ENCODE measurements at places on chromosomes 4 and X. TPM values are rescaled to one million over a fixed set of nuclear protein-coding genes. Genes with fewer than 3 reads are reported as not detected.

DNA sequence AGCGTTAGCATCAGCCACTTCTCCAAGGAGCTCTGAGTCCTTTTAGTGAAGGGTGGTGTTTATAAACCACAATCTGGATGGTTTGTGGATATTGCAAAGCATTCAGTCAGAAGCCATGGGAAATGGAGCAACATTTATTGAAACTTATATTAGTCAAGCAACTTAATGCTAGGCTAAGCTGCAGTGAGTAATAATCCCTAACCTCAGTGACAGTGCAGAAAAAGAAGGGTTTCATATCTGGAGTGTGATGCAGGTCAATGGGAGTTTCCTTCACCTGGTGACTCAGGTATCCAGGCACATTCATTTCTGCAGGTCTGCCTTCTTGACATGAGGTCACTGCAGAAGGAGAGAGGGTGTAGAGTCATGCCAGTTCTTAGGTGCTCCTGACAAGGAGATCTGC is 10.4 kb upstream of the DRD5 start:
- H3K4me3 ChIP-seq = no peak overlapping the region
- H3K4me1 ChIP-seq = no peaks in the 10 kb centered on the region
- DNase-seq = no peak
- no peak overlapping the region for H3K27ac ChIP-seq
- no peaks in the 10 kb centered on the region for H3K36me3 ChIP-seq
- no peaks in the 10 kb centered on the region for H3K27me3 ChIP-seq

DNA sequence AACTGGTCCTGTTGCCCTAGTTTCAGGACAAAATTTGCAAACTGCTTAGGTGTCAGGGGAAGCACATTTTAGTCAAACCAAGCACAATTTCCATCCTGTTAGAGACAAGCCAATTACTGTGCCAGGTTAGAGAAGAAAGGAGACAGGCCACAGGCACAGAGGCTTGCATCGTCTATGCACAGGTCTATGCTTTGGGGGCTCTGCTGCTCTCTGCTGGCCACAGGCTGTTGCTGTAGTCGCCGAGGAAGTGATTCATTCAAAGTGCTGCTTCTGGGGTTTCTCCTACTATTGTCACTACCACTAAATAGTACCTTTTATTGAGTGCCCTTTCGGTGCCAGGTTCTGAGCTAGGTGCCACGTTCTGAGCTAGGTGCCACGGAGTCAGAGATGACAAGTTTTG is 45.5 kb downstream of the VGLL1 start:
- peaks cover 4% of the 10 kb centered on the region for H3K27me3 ChIP-seq
- no peaks in the 10 kb centered on the region for H3K4me1 ChIP-seq
- peak; percentile 32 for DNase-seq
- H3K36me3 ChIP-seq = no peaks in the 10 kb centered on the region
- no peak overlapping the region for H3K27ac ChIP-seq

GRCh38 chr4:176780995-176781738 is 11.6 kb downstream of the VEGFC start:
- H3K27me3 ChIP-seq = no peaks in the 10 kb centered on the region
- no peak overlapping the region for H3K4me3 ChIP-seq
- peaks cover 14% of the 10 kb centered on the region for H3K4me1 ChIP-seq

DNA sequence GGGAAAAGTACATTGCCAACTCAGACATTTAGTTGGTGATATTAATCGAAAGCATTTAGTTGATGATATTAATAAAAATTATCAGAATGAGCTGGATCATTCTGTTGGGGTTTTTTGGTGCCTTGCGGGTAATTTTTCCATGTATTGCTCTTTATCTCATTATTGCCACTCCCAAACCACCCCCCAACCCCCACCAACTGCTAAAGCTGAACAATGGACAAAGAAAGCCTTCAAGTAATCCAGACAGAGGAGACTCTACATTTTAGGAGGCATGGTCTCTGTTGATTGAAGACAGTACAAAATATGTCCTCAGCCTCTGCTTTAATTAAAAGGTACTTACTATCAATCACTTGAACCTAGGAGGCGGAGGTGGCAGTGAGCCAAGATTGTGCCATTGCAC is 22.5 kb downstream of the PDK3 start:
- H3K27me3 ChIP-seq = no peaks in the 10 kb centered on the region
- H3K4me1 ChIP-seq = no peaks in the 10 kb centered on the region
- H3K27ac ChIP-seq = no peak overlapping the region
- H3K36me3 ChIP-seq = no peaks in the 10 kb centered on the region
- no peak for DNase-seq
- H3K4me3 ChIP-seq = no peak overlapping the region

DNA sequence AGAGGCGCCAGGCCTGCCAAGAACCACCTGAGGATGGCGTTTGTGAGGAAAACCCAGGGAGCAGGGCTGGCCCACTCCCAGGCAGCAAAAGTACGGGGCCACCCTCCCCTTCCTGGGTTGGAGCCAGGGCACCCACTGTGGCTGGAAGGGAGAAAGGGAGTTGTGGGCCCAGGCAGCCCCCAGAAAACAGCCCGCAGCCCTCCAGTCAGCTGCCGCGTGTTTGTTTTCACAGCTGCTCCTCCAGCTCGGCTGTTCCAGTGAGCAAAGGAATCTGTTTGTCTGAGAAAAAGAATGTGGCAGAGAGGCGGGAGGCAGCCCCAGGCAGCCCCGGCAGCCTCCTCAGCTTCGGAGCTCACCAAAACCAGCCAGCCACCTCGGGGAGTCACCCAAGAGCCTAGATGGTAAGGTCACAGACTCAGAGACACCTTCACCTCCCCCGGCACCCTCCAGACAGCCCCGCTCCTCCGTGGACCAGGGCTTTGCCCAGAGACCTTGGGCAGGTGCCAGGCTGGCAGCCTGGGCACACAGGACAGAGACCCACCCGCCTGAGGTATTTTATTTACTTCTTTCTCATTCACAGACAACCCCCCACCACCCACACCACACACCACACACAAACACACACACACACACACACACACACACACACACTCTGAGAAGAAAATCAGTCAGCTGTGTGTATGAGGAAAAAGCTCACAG is 338.1 kb downstream of the BCOR start:
- H3K4me3 ChIP-seq = no peak overlapping the region
- peaks cover 25% of the 10 kb centered on the region for H3K4me1 ChIP-seq
- DNase-seq = peak; percentile 78
- H3K27me3 ChIP-seq = no peaks in the 10 kb centered on the region

SRPX2 gene
- 20.6 TPM for total RNA-seq

- H3K4me1 ChIP-seq = no peaks in the 10 kb centered on the region
- no peak overlapping the region for H3K27ac ChIP-seq
- peak; percentile 85 for DNase-seq
- H3K27me3 ChIP-seq = no peaks in the 10 kb centered on the region
- H3K36me3 ChIP-seq = no peaks in the 10 kb centered on the region
Measured at GRCh38 chr4:137387924-137388323, 144.4 kb downstream of the PCDH18 start.

- no peaks in the 10 kb centered on the region for H3K4me1 ChIP-seq
- no peaks in the 10 kb centered on the region for H3K36me3 ChIP-seq
- H3K27me3 ChIP-seq = no peaks in the 10 kb centered on the region
- no peak overlapping the region for H3K4me3 ChIP-seq
Measured at GRCh38 chr4:66863481-66863880, 681.8 kb downstream of the CENPC start.

DNA sequence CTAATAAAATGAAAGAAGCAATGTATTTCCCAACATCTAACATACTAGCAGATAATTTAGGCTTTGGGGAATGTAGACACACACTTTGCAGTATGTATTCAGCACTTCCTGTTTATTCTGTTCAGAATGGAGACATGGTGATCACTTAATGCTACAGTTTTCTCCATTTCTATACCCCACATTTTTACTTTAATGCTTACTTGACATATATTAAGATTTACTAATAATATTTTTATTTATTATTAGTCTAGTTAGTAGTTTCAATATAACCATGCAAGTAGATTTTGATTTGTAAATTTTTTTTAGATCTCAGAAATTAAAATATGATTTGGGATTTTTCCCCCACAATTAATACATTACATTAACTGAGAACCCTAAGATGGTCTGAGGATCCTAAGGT is 98.4 kb downstream of the PRSS12 start:
- no peaks in the 10 kb centered on the region for H3K4me1 ChIP-seq
- no peaks in the 10 kb centered on the region for H3K36me3 ChIP-seq
- DNase-seq = no peak
- H3K4me3 ChIP-seq = no peak overlapping the region
- no peaks in the 10 kb centered on the region for H3K27me3 ChIP-seq

DNA sequence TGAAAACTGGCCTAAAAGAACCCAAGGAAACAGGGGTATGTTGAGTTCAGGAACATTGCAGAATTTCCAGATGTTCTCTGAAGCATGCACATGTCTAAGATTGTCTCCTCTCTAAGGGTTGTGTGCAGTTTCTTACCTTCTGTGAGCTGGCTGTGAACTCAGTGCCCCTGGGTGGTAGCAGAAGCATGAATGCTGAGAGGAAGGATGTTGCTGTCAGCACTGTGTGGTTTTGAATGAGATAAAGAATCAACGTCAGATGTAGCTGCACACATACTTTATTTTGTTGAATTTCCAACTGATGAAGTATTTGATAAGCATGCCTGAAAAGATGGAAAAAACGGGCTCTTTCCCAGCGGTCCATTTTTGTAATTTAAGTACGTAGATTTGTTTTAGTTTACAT is 23.8 kb upstream of the CD38 start:
- H3K27ac ChIP-seq = no peak overlapping the region
- no peaks in the 10 kb centered on the region for H3K4me1 ChIP-seq
- no peaks in the 10 kb centered on the region for H3K36me3 ChIP-seq
- H3K4me3 ChIP-seq = no peak overlapping the region
- no peaks in the 10 kb centered on the region for H3K27me3 ChIP-seq
- DNase-seq = peak; percentile 77

CT45A10 gene
- total RNA-seq = not detected

- H3K36me3 ChIP-seq = no peaks in the 10 kb centered on the region
- H3K27ac ChIP-seq = no peak overlapping the region
- no peaks in the 10 kb centered on the region for H3K27me3 ChIP-seq
- no peak for DNase-seq
- no peaks in the 10 kb centered on the region for H3K4me1 ChIP-seq
Measured at GRCh38 chr4:110567214-110567613, 55.7 kb downstream of the PITX2 start.

DRD5 gene
- not detected for total RNA-seq

PCDH19 gene
- total RNA-seq = not detected

LAGE3 gene
- total RNA-seq = 3.6 TPM

DNA sequence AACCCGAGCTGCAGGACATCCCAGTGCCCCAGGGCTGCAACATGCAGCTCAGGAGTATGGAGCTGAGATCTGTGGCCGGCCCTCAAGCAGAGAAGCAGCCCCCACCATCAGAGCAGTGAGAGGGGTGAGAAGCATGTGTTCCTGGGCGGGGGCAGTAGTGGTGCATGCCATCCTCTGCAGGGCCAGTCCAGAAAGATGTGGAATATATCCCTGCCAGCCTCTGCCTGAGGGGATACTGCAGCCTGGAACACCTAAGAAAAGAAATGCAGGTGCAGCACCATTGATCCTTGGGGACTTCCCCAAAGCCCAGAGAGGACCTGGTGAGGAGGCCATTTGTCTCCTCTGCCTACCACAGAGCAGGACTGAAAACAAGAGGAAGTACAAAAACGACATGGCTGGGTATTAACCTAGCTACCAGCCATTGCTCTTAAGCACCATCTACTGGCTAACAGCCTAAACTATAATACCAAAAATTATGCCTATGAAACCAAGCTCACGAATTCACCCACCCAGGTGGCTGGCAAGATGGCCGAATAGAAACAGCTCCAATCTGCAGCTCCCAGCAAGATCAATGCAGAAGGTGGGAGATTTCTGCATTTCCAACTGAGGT is 158.8 kb downstream of the ADGRA3 start:
- no peaks in the 10 kb centered on the region for H3K36me3 ChIP-seq
- no peak overlapping the region for H3K27ac ChIP-seq
- no peaks in the 10 kb centered on the region for H3K4me1 ChIP-seq
- DNase-seq = peak; percentile 32
- no peaks in the 10 kb centered on the region for H3K27me3 ChIP-seq

- H3K4me1 ChIP-seq = no peaks in the 10 kb centered on the region
- peak overlapping the region; percentile 89 for H3K4me3 ChIP-seq
- peak overlapping the region; percentile 78 for H3K27ac ChIP-seq
- DNase-seq = no peak
- no peaks in the 10 kb centered on the region for H3K27me3 ChIP-seq
Measured at GRCh38 chr4:55854129-55854528, 681 bp downstream of the EXOC1 start.

GRCh38 chr4:42501624-42502401 is 104.5 kb downstream of the SHISA3 start:
- H3K4me1 ChIP-seq = no peaks in the 10 kb centered on the region
- H3K27ac ChIP-seq = no peak overlapping the region
- H3K4me3 ChIP-seq = no peak overlapping the region
- DNase-seq = no peak
- H3K27me3 ChIP-seq = no peaks in the 10 kb centered on the region

IL1RAPL2 gene
- not detected for total RNA-seq

GRCh38 chrX:30659421-30659820 is 6.2 kb downstream of the GK start:
- peak; percentile 95 for DNase-seq
- no peak overlapping the region for H3K4me3 ChIP-seq
- peak overlapping the region; percentile 65 for H3K27ac ChIP-seq
- peaks cover 6% of the 10 kb centered on the region for H3K4me1 ChIP-seq
- peaks cover 4% of the 10 kb centered on the region for H3K36me3 ChIP-seq

Data from IMR-90 (cell line).